Lung (tissue), 17 donors: ENCODE measurements at places on chromosomes 1 and 21.

GRCh38 chr1:46168477-46168876 is 6.4 kb upstream of the TSPAN1 start:
- no peak for DNase-seq

DNA sequence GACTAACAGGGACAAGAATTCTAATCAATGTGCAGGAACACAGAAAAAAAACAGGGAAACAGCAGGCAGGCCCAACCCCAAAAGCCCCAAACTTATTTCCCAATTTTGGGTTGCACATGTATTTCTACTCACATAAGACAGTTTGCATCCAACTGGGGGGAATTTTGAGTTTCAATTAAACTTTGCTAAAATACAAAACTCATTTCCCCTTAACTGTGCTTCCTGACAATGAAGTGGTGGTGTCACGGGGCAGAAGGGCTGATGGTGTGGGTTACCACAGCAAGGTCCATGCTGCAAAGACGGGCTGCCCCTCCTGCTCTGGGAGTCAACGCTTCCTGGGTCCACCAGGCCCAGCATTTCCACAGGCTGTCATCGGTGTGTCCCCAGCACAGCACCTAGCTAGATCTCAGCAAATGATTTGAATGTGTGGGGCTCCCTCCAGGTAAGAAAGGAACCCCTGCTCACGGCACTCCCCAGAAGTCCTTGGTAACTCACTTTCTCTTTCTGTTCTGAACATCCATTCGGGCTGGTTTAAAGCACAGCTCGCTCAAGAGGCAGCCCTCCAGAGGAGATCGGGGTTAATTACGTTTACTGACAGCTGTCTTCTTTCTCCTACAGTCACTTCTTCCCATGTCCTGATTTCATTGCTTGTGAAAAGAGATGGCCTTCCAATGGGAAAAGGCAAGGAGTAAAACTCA is 27.4 kb downstream of the HIVEP3 start:
- DNase-seq, result peak; percentile 75

- DNase-seq, result no peak
These were observed 119.0 kb upstream of the USP24 start for GRCh38 chr1:55334160-55334559.

DNA sequence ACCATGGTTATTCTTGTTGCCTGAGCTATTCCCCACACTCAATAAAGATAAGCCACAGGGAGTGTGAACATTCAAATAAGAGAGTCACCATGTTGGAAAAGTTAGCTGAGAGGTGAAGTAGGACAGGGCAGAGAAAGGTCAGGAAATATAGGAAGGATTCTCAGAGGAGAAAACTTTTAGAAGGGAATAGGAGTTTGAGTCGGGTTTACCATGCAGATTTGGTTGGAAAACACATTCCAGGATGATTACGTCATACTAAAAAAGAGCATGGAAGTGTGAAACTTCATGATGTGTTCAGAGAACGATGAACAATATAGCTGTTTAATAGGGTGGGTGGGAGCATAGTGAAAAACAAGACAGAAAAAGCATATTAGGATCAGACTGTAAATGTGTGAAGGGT is 1125.3 kb upstream of the ADGRL2 start:
- DNase-seq, result no peak

- DNase-seq, result peak; percentile 79
These were observed 20.4 kb downstream of the LURAP1 start for GRCh38 chr1:46223472-46223943.

- DNase-seq, result no peak
These were observed 347.4 kb downstream of the KCNH1 start for GRCh38 chr1:210786546-210786945.

DNA sequence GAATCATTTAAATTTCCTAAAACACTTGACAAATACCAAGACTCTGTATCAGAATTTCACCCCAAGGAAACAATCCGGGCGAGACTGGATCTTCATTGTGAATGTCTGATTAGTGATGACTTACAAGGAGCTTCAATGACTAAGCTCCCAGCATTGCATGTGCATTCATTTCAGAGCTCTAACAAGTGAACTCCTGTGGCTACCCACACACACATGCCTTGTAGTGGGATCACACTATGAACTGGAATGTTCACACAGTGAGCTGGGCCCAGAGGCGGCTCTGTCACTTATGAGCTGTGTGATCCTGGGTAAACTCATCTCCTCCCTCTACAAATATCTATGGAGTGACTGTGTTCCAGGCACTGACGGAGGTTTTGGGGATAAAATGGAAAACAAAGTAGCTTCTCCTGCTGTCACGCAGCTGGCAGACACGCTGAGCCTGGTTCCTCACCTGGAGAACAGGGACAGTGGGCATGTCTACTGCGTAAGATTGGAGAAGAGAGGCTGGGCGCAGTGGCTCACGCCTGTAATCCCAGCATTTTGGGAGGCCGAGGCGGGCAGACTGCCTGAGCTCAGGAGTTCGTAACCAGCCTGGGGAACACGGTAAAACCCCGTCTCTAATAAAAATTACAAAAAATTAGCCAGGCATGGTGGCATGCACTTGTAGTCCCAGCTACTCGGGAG is 56.9 kb downstream of the CLSTN1 start:
- no peak for DNase-seq

DNA sequence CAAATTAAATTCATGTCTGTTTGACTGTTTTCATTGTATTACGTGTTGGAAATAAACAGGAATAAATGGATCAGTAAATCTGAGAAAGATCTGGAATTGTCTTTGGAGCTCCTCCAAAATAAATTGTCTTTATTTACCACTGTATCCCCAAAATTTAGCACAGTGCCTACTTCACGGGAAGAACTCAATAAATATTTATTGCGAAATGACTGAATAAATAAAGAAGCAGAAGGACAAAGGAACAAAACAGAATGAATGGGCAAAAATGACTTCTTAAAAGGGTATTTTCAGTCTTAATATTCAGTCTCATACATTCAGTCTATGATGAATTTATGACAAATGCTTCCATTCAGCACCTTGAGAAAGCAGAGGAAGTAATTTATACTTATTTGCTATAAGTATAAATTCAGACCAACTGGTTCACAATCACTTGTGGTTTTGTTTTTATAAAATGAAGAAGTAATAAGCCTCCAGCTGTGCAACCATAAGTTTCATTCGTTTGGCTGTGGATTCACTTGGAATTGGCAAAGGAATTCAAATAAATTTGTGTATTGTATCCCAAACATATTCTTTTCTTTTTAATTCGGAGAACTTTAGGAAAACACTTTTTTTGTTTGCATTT is 19.2 kb upstream of the PRKAA2 start:
- DNase-seq, result no peak

DNA sequence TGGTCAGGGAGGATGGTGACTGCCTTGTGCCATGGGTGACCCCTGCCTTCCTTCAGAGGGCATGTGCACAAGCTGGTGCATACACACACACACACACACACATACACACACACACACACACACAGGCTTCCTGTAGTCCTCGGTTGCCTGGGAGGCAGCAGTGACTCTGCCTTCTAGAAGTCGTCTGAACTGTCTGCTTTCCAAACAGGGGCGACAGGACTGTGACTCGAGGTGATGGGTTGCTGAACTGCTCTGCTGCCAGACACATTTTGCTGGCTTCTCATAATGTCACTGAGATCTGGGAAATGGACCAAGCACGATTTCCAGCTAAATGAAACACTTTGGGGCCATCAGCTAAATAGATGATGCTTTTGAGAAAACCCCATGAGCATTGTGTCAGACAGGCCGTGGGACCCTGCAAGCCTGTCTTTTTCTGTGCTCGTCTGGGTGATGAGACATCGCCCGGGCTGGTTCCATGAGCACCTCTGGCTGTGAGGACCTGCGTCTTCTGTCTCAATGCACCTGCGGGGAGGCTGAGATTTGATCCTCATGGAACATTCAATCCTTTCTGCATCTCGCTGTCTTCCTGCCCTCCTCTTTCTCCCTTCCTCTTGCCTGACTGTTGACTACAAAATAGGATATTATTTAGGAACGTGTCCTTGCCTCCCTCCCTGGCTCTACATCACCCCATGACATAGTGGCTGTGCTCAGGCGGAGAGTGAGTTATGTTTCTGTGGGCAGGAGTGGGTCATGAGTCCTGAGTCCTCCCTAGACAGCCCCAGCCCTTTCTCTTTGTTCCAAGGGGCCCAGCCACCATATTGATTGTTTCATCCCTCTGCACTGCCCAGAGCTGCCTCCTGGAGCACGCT is 436.8 kb downstream of the CAMTA1 start:
- no peak for DNase-seq

- no peak for DNase-seq
These were observed 348.3 kb downstream of the DPYD start for GRCh38 chr1:97572561-97572960.

GRCh38 chr21:45934554-45934953 is 47.0 kb upstream of the COL6A1 start:
- no peak for DNase-seq

DNA sequence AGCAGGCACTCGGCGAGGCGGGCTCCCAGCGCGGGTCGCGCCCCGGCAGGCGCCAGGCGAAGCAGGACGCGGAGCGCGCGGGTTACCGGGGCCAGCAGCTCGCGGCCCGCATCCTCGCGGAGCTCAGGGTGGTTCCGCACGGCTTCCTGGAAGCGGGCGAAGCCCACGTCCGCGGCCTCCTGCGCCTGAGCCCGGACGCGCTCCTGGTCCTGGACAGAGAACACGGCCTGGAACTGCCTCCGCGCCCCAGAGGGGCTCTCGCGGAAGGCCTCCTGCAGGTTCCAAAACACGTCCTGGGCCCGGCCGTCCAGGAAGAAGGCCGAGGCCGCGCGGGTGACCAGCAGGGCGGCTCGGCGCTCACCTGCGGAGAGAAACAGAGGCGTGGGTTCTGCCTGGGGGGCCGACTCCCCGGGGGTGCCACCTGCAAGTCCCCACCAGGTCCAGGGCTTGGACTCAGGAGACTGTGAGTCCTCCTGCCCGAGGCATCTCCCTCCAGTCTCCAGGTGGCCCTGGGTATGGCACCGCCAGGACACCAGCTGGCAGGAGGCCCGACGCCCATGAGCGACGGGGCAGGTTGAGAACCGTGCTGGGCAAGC is 11.4 kb downstream of the TTC34 start:
- no peak for DNase-seq

DNA sequence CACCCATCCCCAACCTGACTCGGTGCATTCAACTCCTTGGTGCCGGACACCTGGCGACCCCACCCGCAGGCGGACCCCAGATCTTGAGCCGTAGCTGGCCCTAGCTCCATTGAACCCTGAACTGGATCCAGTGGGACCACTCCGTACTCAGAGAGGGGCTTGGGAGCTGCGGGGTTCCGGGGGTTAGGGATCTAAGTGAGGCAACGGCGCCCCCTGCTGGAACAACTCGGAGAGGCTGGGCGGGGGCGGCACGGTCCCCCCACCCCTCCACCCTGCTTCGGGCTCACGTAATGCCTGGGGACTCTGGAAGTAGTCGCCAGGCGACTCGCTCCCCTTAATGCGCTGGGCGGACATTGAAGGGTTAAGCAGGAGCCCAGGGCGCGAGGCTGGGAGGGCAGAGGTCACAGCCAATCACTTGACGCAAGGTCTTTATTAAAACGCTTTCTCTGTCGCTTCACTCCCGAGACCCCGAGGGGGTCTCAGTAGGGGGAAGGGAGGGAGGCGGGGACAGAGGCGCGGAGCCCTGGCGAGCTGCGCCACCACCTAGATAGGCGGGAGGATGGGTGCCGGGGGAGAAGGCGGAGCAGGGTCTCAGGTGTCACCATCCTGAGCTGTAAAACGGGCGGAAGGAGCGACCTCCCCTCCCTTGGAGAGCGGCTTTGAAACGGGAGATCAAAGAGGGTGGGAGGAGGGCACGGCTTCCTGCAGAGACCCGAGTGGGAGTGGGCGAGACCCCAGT is 704 bp upstream of the CRABP2 start:
- DNase-seq, result peak; percentile 86

GRCh38 chr1:241782396-241782795 is 65.6 kb upstream of the EXO1 start:
- no peak for DNase-seq

GRCh38 chr1:46114925-46115603 is 17.4 kb downstream of the PIK3R3 start:
- no peak for DNase-seq

- DNase-seq, result no peak
These were observed 15.8 kb downstream of the TMCC2 start for GRCh38 chr1:205243350-205244191.

GRCh38 chr1:62922006-62922405 is 138.1 kb downstream of the ATG4C start:
- no peak for DNase-seq

GRCh38 chr1:27489501-27489972 is 430 bp downstream of the WASF2 start:
- no peak for DNase-seq

GRCh38 chr1:15598436-15598835 is 13.6 kb upstream of the AGMAT start:
- DNase-seq, result peak; percentile 46

DNA sequence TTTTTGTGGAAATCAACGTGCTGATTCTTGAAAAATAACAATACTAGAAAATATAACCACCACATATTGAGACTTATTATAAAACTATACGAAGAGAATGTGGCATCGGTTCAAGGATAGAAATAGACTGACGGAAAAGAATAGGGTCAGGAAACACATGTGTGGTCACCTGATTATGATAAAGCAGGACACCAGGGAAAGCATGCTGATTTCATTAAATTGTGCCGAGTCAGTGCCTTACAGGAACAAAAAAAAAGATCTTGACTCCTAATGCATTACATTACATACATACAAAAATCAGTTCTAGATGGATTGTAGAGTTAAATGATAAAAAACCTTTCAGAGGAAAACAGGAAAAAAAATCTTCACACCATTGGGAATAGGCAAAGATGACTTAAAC is 43.5 kb upstream of the SERPINC1 start:
- DNase-seq, result no peak

- no peak for DNase-seq
These were observed 70.1 kb downstream of the INTS7 start for GRCh38 chr1:211965108-211965805.

DNA sequence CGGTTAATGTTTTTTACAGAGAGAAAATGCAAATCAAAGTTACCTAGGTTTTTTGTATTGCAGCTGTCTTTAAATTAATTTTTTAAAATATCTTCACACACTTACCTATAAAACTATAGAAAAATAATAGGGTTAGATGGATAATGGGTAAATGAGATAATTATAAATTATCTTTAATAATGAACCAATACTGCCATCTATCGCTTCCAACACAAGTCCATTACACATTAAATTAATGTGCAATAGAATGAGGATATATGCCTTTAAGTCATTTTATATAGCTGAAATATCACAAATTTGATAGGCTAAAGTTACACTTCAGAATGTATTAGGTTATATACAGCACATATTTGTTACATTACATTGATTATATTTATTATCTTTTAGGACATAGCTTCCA is 2212.8 kb downstream of the MRPL39 start:
- no peak for DNase-seq

GRCh38 chr1:201896951-201897391 is 8.3 kb downstream of the SHISA4 start:
- DNase-seq, result no peak

GRCh38 chr21:37058261-37058660 is 14.6 kb downstream of the PIGP start:
- no peak for DNase-seq

DNA sequence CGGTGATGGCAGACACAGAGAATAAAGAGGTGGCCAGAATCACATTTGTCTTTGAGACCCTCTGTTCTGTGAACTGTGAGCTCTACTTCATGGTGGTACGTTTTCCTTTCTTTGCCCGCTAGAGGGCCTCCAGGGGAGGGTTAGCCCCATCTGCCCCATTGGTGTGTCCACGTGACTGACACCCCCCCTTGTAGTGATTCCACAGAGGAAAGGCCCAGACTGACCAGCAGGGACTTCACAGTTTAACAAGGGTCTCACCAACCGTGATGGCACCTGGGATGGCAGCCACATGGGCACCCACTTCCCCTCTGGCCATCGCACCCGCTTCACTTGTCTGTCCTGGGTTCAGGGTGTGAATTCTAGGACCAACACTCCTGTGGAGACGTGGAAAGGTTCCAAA is 22.3 kb upstream of the SARS1 start:
- DNase-seq, result no peak

GRCh38 chr1:113963281-113963906 is 15.9 kb upstream of the OLFML3 start:
- no peak for DNase-seq
